ENCODE measurements at places on chromosomes 16 and 17.

- H3K4me1 ChIP-seq, result no peaks in the 10 kb centered on the region
- H3K36me3 ChIP-seq, result no peaks in the 10 kb centered on the region
- no peak overlapping the region for H3K27ac ChIP-seq
- DNase-seq, result no peak
- no peak overlapping the region for H3K4me3 ChIP-seq
- H3K27me3 ChIP-seq, result no peaks in the 10 kb centered on the region
Measured at GRCh38 chr16:19328364-19328763, 42.8 kb downstream of the CLEC19A start.

- DNase-seq, result no peak
- no peaks in the 10 kb centered on the region for H3K27me3 ChIP-seq
- no peak overlapping the region for H3K27ac ChIP-seq
Measured at GRCh38 chr17:22410136-22410535, 717.8 kb downstream of the KCNJ18 start.

GRCh38 chr17:57226793-57227192 is 29.5 kb upstream of the MSI2 start:
- no peak overlapping the region for H3K27ac ChIP-seq
- no peaks in the 10 kb centered on the region for H3K4me1 ChIP-seq

DNA sequence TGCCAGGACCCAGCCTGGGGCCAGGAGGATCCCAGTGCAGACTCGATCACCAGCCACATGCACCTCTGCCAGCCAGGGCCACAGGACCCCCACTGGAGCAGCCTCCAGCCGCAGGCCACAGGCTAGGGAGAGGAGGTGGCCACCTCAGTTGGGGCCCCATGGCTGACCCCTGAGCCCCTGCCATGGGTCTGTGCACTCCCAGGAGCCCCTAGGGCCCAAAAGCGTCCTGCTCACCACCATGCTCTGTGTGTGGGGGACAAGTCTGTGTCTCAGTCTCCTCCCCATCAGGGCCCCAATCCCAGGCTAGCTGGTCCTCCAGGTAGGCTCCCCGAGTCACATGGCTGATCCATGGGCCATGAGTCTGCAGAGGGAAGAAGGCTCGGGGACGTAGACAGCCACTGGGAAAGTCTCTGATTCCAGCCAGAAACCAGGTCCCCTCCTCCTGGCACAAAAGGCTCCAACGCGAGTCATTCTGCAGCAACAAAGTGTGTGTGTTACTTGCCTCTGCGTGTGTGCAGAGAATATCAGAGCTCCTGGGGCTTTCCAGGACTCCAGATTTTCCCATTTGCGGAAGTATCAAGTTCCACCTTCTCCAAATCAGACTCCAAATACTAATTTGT is 6.1 kb upstream of the PRSS8 start:
- peak overlapping the region; percentile 84 for H3K27ac ChIP-seq
- peaks cover 26% of the 10 kb centered on the region for H3K4me1 ChIP-seq
- H3K4me3 ChIP-seq, result peak overlapping the region; percentile 6
- H3K27me3 ChIP-seq, result no peaks in the 10 kb centered on the region

DNA sequence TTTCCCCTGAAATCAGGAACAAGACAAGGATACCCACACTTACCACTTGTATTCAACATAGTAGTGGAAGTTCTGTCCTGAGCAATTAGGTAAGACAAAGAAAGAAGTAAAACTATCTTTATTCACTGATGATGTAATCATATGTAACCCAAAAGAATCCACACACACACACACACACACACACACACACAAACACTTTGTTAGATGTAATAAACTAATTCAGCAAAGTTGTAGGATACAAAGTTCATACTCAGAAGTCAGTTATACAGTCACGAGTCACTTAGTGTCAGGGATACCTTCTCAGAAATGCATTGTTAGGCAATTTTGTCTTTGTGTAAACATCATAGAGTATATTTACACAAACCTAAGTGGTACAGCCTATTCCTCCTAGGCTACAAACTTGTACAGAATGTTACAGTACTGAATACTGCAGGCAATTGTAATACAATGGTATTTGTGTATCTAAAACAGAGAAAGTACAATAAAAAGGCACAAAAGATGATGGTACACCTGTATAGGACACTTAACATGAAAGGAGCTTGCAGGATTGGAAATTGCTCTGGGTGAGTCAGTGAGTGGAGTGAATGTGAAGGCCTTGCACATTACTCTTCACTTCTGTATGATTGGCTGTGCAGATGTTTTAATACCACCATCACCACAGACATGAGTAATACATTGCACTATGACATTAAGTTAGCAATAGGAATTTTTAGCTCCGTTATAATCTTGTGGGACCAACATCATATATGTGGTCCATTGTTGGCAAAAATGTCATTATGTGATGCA is 370.1 kb downstream of the ZFHX3 start:
- no peaks in the 10 kb centered on the region for H3K36me3 ChIP-seq
- no peak overlapping the region for H3K4me3 ChIP-seq
- no peak overlapping the region for H3K27ac ChIP-seq
- DNase-seq, result no peak
- no peaks in the 10 kb centered on the region for H3K4me1 ChIP-seq

DNA sequence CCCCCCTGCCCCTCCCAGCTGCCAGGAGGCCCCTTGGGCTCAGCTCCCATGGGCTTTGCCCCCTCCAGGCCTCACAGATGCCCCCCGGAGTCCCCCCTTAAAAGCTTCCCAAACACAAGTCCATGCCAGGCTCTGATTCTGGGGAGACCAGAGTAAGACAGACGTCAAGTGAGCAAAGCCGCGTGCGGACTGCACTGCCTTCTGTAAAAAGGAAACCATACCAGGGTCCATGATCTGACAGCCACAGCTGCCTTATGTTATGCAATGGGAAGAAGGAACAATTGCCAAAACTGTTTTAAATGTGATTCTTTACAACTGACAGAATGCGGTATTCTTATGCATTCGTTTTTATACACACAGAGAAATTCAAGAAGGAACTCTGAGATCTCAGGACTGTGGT is 17.9 kb upstream of the HEXD start:
- no peak overlapping the region for H3K4me3 ChIP-seq
- H3K4me1 ChIP-seq, result no peaks in the 10 kb centered on the region
- H3K36me3 ChIP-seq, result peaks cover 17% of the 10 kb centered on the region
- no peak overlapping the region for H3K27ac ChIP-seq
- no peak for DNase-seq
- no peaks in the 10 kb centered on the region for H3K27me3 ChIP-seq

DNA sequence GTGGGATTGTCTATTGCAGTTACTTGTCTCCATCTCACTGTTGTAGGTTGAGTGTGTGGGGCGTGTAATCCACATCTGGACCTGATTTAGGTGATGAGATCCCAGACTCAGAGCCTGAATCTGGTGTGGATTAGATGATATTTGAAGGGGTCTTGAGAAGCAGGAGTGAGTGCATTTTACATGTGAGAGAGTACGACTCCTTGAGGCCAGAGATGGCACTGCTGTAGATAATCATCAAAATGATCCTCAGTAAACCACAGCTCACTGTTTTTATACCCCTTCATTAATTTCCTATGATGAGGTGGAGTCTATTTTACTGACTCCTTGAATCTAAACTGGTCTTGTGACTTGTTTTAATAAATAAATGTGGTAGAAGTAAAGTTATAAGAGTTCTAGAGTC is 732.5 kb downstream of the KCNJ2 start:
- H3K27me3 ChIP-seq, result no peaks in the 10 kb centered on the region
- H3K27ac ChIP-seq, result no peak overlapping the region
- H3K36me3 ChIP-seq, result no peaks in the 10 kb centered on the region
- H3K4me3 ChIP-seq, result no peak overlapping the region

DNA sequence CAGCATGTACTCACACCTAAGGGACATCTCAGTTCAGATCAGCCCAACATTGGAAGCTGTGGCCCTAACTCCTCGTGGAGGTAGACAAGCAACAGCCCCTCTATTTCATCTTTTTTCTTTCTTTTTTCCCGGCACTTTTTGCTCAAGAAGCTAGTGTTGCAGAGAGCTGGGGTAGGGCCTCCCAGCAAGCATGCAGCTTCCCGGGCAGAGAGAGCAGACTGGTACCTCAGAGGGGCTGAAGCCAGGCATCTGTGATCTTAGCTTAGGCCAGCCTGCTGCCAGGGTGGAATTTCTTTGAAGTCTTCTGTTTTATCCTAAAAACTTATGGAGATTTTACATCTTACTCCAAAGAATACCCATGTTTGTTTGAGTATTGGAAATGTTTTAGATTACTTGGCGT is 195.4 kb downstream of the C16orf95 start:
- peaks cover 5% of the 10 kb centered on the region for H3K4me1 ChIP-seq
- no peak overlapping the region for H3K27ac ChIP-seq
- DNase-seq, result no peak
- H3K27me3 ChIP-seq, result no peaks in the 10 kb centered on the region
- no peak overlapping the region for H3K4me3 ChIP-seq

Data from RWPE2 (cell line).